A549 treated with dexamethasone at 1 μM for 4 hours (cell line): ENCODE measurements at places on chromosomes 11 and 22. TPM values are rescaled to one million over a fixed set of nuclear protein-coding genes. Genes with fewer than 3 reads are reported as not detected.

The SHANK2 gene
- 7.0 to 12.1 TPM (median 8.8 TPM) in 5 replicates for total RNA-seq

The PHOX2A gene
- total RNA-seq = not detected in 5 replicates

The ADAMTS8 gene
- 1.1 to 2.3 TPM (median 1.9 TPM) in 5 replicates for total RNA-seq

The CYB5R2 gene
- total RNA-seq = 3.5 to 6.1 TPM (median 4.0 TPM) in 5 replicates

The MPEG1 gene
- total RNA-seq = not detected in 5 replicates

The AQP11 gene
- 0.89 to 1.3 TPM (median 1.2 TPM) in 5 replicates for total RNA-seq

The CSF2RB gene
- 0.01 TPM in 1 of 5 replicates, not detected in the others for total RNA-seq

The BATF2 gene
- total RNA-seq = 0.33 to 0.65 TPM (median 0.47 TPM) in 5 replicates

The GAL gene
- 12.0 to 21.5 TPM (median 18.0 TPM) in 5 replicates for total RNA-seq

The TSGA10IP gene
- not detected in 5 replicates for total RNA-seq

The SLC22A8 gene
- total RNA-seq = not detected in 5 replicates

The LRRC32 gene
- total RNA-seq = 0.15 to 0.51 TPM (median 0.20 TPM) in 5 replicates

The NOX4 gene
- 0.17 TPM in 1 of 5 replicates, not detected in the others for total RNA-seq

The SLC5A1 gene
- 0.02 to 0.11 TPM (median 0.07 TPM) in 5 replicates for total RNA-seq

The HPX gene
- 0.31 to 0.55 TPM (median 0.40 TPM) in 5 replicates for total RNA-seq

The PIH1D2 gene
- total RNA-seq = 0.70 to 1.4 TPM (median 1.1 TPM) in 5 replicates

The CFAP300 gene
- total RNA-seq = 5.0 to 7.0 TPM (median 5.6 TPM) in 5 replicates

The RTN4R gene
- total RNA-seq = 6.7 to 13.7 TPM (median 12.4 TPM) in 5 replicates

The MS4A6A gene
- not detected in 5 replicates for total RNA-seq

The TPBGL gene
- 0.16 to 0.26 TPM (median 0.19 TPM) in 5 replicates for total RNA-seq

The ANKK1 gene
- 0.04 to 0.07 TPM in 2 of 5 replicates, not detected in the others for total RNA-seq

The DCUN1D5 gene
- total RNA-seq = 57.8 to 68.3 TPM (median 62.1 TPM) in 5 replicates

The ARHGAP42 gene
- total RNA-seq = 4.2 to 6.8 TPM (median 4.8 TPM) in 5 replicates

The LRRN4CL gene
- 0.08 to 0.13 TPM (median 0.09 TPM) in 3 of 5 replicates, not detected in the others for total RNA-seq

The TP53AIP1 gene
- total RNA-seq = 0.02 to 0.11 TPM (median 0.05 TPM) in 3 of 5 replicates, not detected in the others

The CTSW gene
- total RNA-seq = 0.07 to 0.15 TPM in 2 of 5 replicates, not detected in the others

The ST14 gene
- total RNA-seq = 0.06 to 0.26 TPM (median 0.09 TPM) in 5 replicates

The TRABD gene
- total RNA-seq = 19.4 to 34.3 TPM (median 30.4 TPM) in 5 replicates

The GTSE1 gene
- 22.7 to 34.7 TPM (median 33.6 TPM) in 5 replicates for total RNA-seq

The BRSK2 gene
- 3.9 to 7.2 TPM (median 5.8 TPM) in 5 replicates for total RNA-seq

The MS4A14 gene
- not detected in 5 replicates for total RNA-seq

The SLC22A25 gene
- total RNA-seq = not detected in 5 replicates

The C11orf91 gene
- 0.53 to 1.7 TPM (median 0.91 TPM) in 5 replicates for total RNA-seq

The PKDREJ gene
- not detected in 5 replicates for total RNA-seq

The PLAAT4 gene
- total RNA-seq = 1.5 to 2.1 TPM (median 1.6 TPM) in 5 replicates

The OR8D1 gene
- not detected in 5 replicates for total RNA-seq

The SPI1 gene
- total RNA-seq = 0.19 to 0.21 TPM in 2 of 5 replicates, not detected in the others

The NCR3LG1 gene
- 1.9 to 3.7 TPM (median 2.8 TPM) in 5 replicates for total RNA-seq

The ADORA2A gene
- total RNA-seq = 0.71 to 1.2 TPM (median 0.80 TPM) in 5 replicates

The MS4A4A gene
- not detected in 5 replicates for total RNA-seq

The EHF gene
- total RNA-seq = 0.83 to 1.7 TPM (median 1.2 TPM) in 5 replicates

The LDLRAD3 gene
- total RNA-seq = 25.8 to 33.0 TPM (median 32.3 TPM) in 5 replicates

The UQCC3 gene
- total RNA-seq = 27.6 to 33.4 TPM (median 28.9 TPM) in 5 replicates

The MRGPRE gene
- total RNA-seq = 0.06 to 0.14 TPM (median 0.08 TPM) in 4 of 5 replicates, not detected in the other

The SSH3 gene
- 16.4 to 20.9 TPM (median 18.4 TPM) in 5 replicates for total RNA-seq

The MIF gene
- total RNA-seq = 512 to 892 TPM (median 860 TPM) in 5 replicates

The MMP12 gene
- total RNA-seq = 0.04 to 0.12 TPM (median 0.08 TPM) in 4 of 5 replicates, not detected in the other

The BLID gene
- total RNA-seq = not detected in 5 replicates

The ZC3H12C gene
- total RNA-seq = 5.8 to 13.3 TPM (median 10.5 TPM) in 5 replicates

The GRM5 gene
- total RNA-seq = not detected in 5 replicates

The C1QTNF5 gene
- 0.08 TPM in 1 of 5 replicates, not detected in the others for total RNA-seq
